ENCODE measurements at places on chromosomes 1 and 21. TPM values are rescaled to one million over a fixed set of nuclear protein-coding genes. Genes with fewer than 3 reads are reported as not detected.

GPR25 gene
- not detected for total RNA-seq

NCF2 gene
- 5.8 TPM for total RNA-seq

CCDC17 gene
- 0.64 TPM for total RNA-seq

XCL2 gene
- total RNA-seq: not detected

EVA1B gene
- total RNA-seq: 10.8 TPM

APOBEC4 gene
- total RNA-seq: not detected

PIK3R3 gene
- 26.2 TPM for total RNA-seq

PPIAL4G gene
- not detected for total RNA-seq

PTGFRN gene
- total RNA-seq: 99.6 TPM

PLA2G5 gene
- 47.1 TPM for total RNA-seq

LRRC71 gene
- 0.17 TPM for total RNA-seq

ATP6V1G3 gene
- not detected for total RNA-seq

RPL5 gene
- 533 TPM for total RNA-seq

PTPRU gene
- 19.2 TPM for total RNA-seq

CRNN gene
- total RNA-seq: not detected

OR6N1 gene
- total RNA-seq: not detected

ECM1 gene
- 14.0 TPM for total RNA-seq

NUDC gene
- 73.3 TPM for total RNA-seq

SH3D21 gene
- 1.1 TPM for total RNA-seq
